ENCODE measurements at places on chromosomes 12 and 14. TPM values are rescaled to one million over a fixed set of nuclear protein-coding genes. Genes with fewer than 3 reads are reported as not detected.
A peak's percentile ranks its signal among the peaks of the same experiment; 100 is the strongest.

The KRT72 gene
- total RNA-seq, result not detected

GRCh38 chr12:4159851-4160250 lies 113.7 kb upstream of the CCND2 start:
- DNase-seq, result no peak

DNA sequence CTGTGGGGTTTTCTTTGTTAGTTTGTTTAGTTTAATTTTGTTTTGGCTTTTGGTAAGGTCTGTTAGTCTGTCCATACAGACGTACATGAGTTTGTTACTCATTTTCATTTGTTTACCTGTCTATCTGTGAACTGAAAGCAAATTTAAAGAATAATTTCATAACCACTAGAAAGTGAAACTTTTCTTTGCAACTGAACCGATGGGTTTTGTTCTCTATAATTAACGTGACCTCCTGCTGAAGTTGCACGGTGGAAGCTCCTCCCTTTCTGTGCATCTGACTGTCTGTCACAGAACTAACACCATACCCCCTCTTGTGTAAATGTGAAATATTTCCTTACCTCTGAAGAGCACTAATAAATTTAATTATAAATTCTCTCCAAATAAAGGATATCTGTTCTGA lies 595.5 kb downstream of the GALC start:
- DNase-seq, result no peak

The TRHDE gene
- total RNA-seq, result not detected

GRCh38 chr12:111361717-111362576 lies 6.9 kb downstream of the PHETA1 start:
- no peak for DNase-seq

DNA sequence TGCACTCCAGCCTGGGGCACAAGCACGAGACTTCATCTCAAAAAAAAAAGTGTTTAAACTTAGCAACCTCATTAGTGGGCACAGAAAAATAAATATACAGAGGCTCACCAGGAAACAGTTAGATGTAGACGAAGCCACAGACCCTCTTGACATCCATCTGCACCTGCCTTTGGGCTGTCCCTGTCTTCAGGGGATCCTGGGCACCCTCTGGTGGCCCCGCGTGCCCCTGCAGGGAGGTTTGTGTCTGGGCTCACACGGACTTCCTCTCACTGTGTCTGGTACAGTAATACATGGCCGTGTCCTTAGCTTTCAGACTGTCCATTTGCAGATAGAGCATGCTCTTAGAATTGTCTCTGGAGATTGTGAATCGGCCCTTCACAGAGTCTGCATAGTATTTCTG lies 916.5 kb downstream of the TMEM121 start:
- peak; percentile 50 for DNase-seq

DNA sequence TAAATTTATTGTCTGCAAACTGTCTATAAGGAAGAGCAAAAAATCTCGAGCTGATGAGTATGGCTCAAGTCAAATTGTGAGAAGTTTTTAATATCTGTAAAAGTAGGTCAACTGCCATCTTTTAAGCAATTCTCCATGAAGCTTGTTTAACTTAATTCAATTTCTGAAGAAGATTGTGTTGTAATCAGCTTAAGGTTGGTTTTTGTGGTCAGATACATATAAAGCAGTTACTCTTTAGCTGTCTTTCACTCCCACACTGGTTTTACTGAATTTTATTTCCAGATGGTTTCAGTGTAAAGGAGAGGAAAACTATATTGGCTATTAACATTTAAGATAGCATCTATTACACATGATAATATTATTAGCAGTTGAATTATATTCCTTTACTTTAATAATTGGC lies 1165.1 kb downstream of the SLC16A7 start:
- no peak for DNase-seq

- DNase-seq, result no peak
These were observed 30.0 kb downstream of the MMP17 start for GRCh38 chr12:131857908-131858850.

The ENO2 gene
- 55.3 TPM for total RNA-seq

DNA sequence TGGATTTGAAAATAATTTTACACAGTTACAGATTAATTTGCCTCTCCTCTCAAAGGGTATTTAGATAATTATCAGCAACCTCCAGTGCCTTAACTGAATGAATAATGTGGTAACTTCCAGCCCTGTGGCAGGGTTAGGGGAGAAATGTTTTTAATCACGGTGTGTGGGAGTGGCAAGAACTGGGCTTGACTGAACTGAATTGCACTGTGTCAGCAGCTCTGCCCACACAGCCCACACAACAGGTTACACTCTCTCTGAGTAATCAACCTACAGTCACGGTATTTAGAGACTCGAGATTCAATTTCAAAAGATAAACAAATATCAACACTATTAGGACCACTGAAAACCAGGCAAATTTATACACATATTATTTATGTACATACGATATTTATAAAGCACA lies 198.5 kb downstream of the KCNC2 start:
- DNase-seq, result no peak

Data from B cell (primary cell).